ENCODE measurements at places on chromosomes 12 and 14.

DNA sequence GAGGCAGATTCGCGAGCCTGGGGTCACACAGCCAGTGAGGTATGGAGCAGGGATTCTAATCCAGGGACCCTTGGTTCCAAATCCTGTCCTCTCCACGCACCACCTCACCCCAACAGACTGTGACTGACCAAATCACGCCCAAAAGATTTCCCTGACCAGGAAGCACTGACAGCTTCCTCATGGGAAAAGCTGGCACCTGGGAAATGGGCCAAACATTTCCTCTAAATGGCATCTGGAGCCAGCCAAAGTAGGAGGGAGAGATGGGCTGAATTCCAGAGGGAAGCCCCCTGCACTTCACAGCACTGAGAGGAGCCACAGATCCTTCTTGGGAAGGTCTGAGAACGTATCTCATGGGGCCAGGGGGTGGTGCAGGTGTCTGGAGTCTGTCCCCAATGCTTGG lies 28.8 kb downstream of the CCDC92 start:
- DNase-seq, result no peak

DNA sequence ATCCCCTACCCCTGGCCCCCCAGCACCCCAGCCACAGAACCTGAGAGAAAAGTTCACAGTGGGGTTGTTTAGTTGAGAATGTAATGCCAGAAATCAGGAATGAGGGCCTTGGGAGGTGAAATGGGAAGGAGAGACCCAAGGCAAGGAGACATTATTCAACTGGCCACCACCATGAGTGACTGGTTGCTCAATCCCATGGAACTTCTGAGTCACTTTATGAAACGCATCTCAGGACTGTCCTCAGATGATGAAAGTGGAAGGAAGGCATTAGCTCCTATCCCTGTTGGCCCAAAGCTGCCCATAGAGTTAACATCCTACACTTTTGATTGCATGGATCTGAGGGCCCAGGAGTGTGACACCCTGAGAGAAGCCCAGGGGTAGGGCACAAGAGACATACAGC lies 25.4 kb upstream of the TCL1A start:
- no peak for DNase-seq

GRCh38 chr14:65096323-65097089 lies 5.8 kb downstream of the MAX start:
- DNase-seq, result no peak

DNA sequence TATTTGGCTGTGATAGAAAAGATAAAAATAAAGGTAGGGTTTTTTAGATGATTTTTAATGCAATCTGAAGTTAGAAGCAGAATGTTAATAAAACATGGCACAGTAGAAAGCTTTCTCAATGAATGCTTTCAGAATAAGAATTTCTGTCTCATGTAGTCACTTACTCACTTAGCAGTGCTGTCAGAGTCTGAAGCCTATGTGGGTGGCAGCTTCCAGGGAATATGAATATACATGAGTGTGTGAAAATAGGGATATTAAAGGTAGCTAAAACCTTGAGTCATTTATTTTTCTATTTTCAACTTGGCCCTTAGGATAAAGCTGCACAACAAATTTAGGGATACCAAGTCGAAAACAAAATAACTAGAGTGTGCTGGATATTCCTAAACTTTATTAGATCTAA lies 427.9 kb downstream of the AEBP2 start:
- no peak for DNase-seq

GRCh38 chr14:94867946-94868771 lies 98.2 kb upstream of the GSC start:
- no peak for DNase-seq

GRCh38 chr12:115859231-115859630 lies 418.3 kb downstream of the MED13L start:
- no peak for DNase-seq

Data from SHP77 (cell line).